ENCODE measurements at places on chromosomes 13 and 19.

- no peak for DNase-seq
These were observed 298.8 kb downstream of the LMO7 start for GRCh38 chr13:75934889-75935288.

DNA sequence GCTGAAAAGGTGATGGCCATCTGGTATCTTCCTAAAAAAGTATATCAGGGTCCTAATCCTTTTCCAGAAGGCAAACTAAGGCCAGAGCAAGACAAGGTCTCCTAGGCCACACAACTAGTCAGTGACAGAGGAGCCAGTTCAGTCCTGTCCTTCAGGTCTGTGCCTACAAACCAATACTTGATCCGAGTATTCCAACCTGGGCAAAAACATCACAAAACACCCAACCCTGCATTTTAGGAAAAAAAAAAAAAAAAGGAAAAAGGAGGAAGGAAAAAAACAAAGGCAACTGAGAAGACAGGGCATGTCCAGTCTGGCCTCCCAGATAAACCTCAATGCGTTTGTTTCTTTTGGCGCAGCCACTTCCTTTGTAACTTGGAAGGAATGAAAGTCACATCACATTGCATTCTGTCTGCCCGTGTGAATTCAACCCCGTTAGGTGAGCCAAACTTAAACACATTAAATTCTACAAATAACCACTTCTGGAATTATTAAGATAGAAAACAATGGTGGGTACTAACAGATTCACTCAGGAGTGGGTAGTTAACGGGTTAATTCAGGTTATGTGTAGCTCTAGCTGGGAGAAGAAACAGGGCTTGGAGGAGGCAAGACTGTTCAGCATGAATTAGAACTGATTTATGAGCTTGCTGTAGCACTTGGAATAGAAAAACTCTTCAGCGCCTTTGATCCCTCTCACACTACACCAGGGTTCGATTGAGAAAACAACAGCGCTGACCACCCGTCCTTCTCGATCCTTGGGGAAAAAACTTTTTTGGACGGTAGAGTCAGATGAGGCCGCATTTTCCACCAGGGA is 43.0 kb upstream of the HNRNPA1L2 start:
- DNase-seq, result no peak

GRCh38 chr13:27170221-27170515 is 1.4 kb downstream of the USP12 start:
- DNase-seq, result peak; percentile 58

GRCh38 chr13:98697791-98698190 is 54.7 kb downstream of the SLC15A1 start:
- DNase-seq, result no peak

GRCh38 chr19:15555021-15555420 is 46.7 kb downstream of the CYP4F22 start:
- no peak for DNase-seq

Data from activated CD4-positive, alpha-beta T cell treated with anti-CD3 and anti-CD28 coated beads, Interleukin-10, Interleukin-2, amounts not matched to agents 100 ng/mL and 50 ng/mL, durations not matched to agents 16 hours and 8 hours (primary cell).